ENCODE measurements at places on chromosomes 7 and 10. TPM values are rescaled to one million over a fixed set of nuclear protein-coding genes. Genes with fewer than 3 reads are reported as not detected.

Gene ASB4
- 0.12 TPM for total RNA-seq

DNA sequence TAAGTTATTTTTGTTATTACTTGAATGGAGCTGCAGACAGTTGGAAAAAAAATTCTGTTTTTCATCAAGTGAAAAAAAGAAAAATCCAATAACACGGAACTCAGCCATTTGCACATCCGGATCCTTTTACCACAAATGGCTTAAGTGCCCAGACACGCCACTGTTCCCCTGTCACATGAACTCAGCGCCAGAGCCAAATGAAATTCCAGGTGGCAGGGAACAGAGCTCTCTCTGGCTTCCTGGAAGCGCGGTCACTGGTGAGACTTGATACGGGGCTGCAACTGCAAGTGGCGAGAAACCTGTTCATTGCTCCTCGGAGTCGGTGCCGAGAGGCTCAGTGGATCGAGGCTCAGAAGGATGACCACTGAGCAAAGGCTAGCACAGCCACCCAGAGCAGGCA is 60.8 kb upstream of the NPTX2 start:
- no peak for DNase-seq
- H3K36me3 ChIP-seq: no peaks in the 10 kb centered on the region
- peaks cover 45% of the 10 kb centered on the region for H3K4me1 ChIP-seq
- no peak overlapping the region for H3K4me3 ChIP-seq
- no peak overlapping the region for H3K27ac ChIP-seq
- no peaks in the 10 kb centered on the region for H3K27me3 ChIP-seq

DNA sequence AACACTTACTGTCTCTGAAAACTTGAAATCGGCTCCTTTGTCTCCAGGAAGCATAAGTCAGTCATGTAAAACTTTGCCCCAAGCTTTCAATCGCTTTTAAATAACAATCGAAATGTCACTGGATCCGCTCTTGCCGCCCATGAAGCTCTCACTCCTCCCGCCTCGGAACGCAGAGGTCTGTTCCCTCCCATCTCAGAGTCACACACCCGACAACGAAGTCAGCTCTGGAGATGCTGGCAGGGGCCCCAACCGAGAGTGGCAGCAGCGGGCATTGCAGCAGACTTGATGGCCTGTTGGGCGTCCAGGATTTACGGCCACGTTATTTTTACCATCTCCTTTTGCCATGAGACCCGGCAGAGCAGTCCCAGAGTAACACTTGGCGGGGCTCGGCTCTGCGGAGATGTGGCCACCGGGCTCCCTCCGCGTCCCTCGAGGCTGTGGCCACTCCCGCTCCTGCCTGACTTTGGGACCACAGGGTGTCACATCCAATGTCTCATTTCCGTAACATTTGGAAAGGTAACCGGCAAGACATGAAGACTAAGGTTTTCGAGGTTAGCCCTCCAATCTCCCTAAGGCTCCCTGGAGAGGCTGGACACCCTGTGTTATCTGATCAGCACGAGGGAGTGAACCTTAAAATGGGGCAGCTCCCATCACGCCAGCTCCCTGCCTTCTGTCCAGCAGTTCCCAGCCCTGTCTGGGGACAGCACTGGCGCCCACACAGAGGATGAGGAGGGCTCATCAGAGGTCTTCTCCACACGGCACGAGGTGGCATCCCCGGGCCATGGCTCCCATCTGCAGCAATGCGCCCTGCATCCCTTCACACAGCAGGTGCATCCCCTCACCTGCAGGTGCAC is 62.8 kb upstream of the ADGRA1 start:
- no peak overlapping the region for H3K4me3 ChIP-seq
- no peak for DNase-seq
- no peak overlapping the region for H3K27ac ChIP-seq
- no peaks in the 10 kb centered on the region for H3K4me1 ChIP-seq

- no peak overlapping the region for H3K27ac ChIP-seq
- no peaks in the 10 kb centered on the region for H3K36me3 ChIP-seq
- H3K27me3 ChIP-seq: no peaks in the 10 kb centered on the region
- H3K4me1 ChIP-seq: no peaks in the 10 kb centered on the region
Observed at GRCh38 chr10:90912174-90912573, 8.7 kb downstream of the ANKRD1 start.

Gene PVRIG
- 0.30 TPM for total RNA-seq

Gene KLLN
- total RNA-seq: 1.4 TPM
